Renal pelvis (tissue), 12 donors: ENCODE measurements at places on chromosomes 3 and 15. TPM values are rescaled to one million over a fixed set of nuclear protein-coding genes. Genes with fewer than 3 reads are reported as not detected.

GRCh38 chr15:49212897-49213296 lies 42.9 kb downstream of the GALK2 start:
- no peak for DNase-seq

GRCh38 chr3:177131927-177132636 lies 65.2 kb downstream of the TBL1XR1 start:
- DNase-seq = no peak

DNA sequence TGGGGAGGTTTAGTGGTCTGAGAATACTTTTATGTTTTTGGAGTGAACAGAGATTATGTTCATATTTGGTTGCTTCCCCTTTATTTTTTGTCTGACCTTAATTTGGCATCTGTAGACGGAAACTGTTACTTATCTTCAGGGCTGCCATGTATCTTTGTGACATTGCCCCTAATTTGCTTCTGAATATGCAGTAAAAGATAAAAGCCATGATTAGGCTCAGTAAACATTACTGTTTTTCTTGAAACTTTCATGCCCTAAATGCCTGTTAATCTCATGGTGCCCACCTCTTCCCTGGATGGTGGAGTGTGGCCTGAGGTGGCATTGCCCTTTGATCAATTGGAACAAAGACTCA lies 106.7 kb downstream of the C3orf70 start:
- DNase-seq = no peak

DNA sequence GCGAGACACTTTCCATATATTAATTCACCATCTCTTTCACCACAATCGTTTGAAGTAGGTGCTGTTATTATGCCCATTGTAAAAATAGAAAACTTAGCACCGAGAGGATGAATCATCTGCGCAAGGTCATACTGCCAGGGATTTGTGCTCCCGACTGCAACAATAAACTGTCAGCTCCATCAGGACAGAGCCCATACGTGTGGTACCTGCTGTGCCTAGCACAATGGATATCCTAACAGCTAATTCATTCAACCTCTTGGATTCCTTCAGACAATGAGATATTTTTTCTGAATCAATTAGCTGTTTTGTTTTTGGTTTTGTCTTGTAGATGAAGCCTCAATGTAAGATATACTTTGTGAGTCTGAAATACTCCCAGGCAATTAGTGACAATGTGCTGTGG lies 32.3 kb upstream of the PROK2 start:
- DNase-seq = no peak

The DGKG gene
- polyA plus RNA-seq = 0.47 TPM

The CTXN2 gene
- polyA plus RNA-seq = not detected

The TMEM158 gene
- polyA plus RNA-seq = 4.4 TPM

The C3orf49 gene
- 1.2 TPM for polyA plus RNA-seq
